ENCODE measurements at places on chromosomes 3 and 15.

- DNase-seq, result no peak
Observed at GRCh38 chr3:171058058-171058457, 31.5 kb upstream of the SLC2A2 start.

GRCh38 chr3:39132096-39133092, 21.0 kb downstream of the CSRNP1 start:
- no peak for DNase-seq

DNA sequence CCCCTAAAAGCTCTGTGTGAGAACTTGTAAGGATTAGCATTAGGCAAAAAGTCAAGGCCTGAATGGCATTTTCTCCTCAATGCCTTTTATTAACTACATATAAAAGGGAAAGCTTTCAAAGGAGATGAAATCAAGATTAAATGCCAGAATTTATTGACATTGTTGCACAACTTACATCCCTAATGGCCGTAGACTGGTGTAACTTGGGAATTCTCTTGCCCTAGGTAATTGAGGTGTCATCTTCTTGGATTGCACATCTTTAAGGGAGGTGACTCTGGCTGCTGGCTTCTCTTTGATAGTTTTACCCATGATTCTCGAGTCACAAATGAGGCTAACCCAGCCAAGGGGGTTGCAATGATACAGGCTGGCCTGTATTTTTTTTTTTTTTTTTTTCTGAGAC, 249.1 kb downstream of the TBL1XR1 start:
- DNase-seq, result no peak

DNA sequence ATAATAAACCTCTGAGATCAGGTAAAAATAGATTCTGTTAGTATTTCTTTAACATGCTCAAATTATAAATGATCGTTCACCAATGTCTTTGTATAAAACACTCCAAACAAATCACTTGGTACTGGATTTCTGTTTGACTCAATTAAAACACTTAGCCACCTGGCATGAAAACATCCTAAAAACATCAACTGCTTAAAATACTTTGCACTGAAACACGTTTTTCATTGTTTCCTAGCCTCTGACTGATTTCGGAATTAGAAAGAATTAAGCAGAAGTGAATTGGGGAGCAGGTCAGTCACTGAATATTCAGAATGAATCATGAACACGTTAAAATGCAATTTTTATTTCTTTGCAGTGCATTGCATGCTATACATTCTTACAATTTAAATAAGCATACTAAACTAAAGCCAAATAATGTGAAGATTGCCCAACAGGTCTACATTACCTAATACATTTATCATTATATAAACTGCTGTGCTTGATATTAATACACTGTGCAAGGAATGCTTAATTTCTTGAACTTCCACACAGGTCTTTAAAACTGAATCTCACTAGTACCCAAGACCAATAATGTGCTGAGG, 1.6 kb downstream of the THRB start:
- no peak for DNase-seq

DNA sequence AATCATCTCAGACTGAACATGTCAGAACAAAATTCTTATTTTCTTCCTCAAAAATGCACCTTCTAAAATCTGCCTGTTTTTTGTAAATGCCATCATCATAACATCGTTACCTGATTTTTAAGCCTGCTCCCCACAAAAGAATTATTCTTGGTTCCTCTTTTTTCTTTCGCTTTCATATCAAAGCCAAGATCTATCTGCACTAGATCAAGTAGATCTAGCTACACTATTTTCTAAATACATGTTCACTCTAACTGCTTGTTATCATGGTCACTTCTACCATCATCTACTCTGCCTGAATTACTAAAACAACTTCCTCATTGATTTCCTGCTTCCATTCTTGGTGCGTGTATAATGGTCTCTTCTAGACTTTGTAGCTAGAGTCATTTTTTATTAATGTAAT, 217.7 kb downstream of the ARPP21 start:
- DNase-seq, result no peak

- no peak for DNase-seq
Observed at GRCh38 chr3:40920041-40920440, 279.3 kb upstream of the CTNNB1 start.

- no peak for DNase-seq
Observed at GRCh38 chr15:39908186-39908585, 11.9 kb downstream of the GPR176 start.

GRCh38 chr15:85583442-85583841, 203.0 kb downstream of the AKAP13 start:
- DNase-seq, result no peak

DNA sequence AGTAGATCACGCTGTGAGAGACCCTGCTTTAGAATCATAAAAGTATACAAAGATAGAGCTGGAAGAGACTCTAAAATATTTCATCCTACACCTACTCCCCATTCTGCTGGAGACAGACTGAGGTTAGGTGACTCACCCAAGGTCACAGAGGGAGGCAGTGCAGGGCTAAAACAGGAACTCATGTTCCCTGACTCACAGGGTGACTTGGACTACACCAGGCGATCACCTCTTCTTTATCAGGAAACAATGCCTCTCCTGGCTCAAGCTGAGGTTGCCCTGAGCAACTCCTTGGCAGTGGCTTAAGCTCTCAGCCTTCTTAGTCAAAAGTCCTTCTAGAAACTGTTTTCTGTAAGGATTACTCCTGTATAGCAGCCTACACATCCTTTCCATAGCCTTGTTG, 26.4 kb upstream of the TNFAIP8L3 start:
- no peak for DNase-seq

DNA sequence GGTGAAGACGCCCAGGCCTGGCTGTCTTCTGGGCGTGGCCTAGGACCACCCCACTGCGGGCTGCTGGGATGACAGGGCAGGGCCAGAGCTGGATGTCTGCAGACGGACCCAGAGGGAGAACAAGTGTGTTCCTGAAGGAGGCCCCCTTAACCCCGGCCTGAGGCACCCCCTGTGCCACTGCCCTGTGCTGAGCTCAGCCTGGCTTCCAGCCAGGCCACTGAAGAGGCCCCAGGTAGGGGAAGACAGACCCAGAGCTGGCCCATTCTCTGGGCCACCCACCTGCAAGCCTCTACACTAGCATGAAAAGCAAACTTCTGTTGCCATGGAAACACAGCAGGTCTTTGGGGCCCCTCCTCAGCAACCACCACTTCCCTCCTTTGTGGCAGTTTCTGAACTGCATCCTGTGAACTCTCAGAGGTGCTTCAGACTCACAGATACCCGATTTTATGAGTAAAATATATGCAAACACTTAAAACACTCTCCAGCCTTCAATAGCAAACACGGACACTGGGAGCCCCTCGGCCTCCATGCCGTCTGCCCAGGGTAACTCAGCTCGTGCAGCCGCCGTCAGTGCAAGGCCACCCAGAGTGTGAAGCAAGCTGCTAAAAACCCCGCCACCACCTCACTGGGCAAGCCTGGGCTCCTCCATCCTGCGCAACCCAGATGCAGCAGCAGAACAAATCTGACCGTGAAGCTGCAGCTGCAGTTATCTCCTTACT, 42.5 kb downstream of the CMTM6 start:
- peak; percentile 34 for DNase-seq

- DNase-seq, result no peak
Observed at GRCh38 chr3:76523337-76523736, 516.6 kb upstream of the ROBO2 start.

- no peak for DNase-seq
Observed at GRCh38 chr3:129180461-129180860, 3.2 kb downstream of the CNBP start.

DNA sequence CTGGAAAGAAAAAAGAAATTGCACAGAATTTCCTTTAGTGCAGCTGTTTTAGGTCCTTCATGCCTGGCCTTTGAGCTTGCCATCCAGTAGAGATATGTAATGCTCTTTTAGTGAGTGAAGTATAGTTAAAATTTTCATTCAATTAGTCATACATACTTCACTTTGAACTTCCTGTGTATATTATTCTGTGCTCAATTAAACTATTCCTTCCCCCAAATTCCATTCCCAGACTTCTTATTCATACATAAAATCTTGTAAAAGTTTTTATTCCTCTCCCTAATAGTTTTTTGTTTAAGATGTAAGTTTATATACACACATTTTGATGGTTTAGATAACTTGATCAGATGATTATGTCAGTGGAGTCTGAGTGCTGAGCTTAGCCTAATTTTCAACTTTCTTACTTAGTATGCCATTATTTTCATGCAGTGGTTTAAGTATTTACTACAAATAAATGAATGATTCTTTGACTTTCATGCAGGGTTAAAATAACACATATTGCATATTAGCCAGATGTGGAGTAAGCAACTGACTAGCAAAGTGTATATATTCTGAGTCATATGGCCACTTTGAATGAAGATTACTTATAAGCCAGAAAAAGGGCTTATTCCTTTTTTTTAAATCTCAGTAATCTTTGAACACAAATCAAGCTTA, 42.5 kb upstream of the ABHD10 start:
- DNase-seq, result no peak

DNA sequence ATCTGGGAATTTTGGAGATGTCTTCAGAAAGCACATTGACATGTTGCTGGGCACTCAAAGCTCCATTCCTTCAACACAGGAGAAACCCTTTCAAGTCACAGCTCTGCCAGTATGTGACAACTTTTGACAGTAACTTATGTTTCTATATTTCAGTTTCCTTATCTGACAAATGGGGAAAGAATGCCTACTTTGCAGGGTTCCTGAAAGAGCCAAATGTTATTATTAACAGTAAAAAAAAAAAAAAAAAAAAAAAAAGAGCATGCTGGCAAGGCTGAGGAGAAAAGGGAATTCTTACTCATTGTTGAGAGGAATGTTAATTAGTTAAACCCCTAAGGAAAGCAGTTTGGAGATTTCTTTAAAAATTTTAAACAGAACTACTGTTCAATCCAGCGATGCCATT, 272.5 kb upstream of the TGFBR2 start:
- no peak for DNase-seq
